Testis (tissue), 5 donors: ENCODE measurements at places on chromosomes 6 and 20. TPM values are rescaled to one million over a fixed set of nuclear protein-coding genes. Genes with fewer than 3 reads are reported as not detected.

LAMA4 gene
- total RNA-seq: 49.2 TPM

GRCh38 chr6:11384531-11385309, 152.3 kb upstream of the NEDD9 start:
- DNase-seq: no peak
- no peak overlapping the region for H3K27ac ChIP-seq
- no peaks in the 10 kb centered on the region for H3K36me3 ChIP-seq
- H3K27me3 ChIP-seq: no peaks in the 10 kb centered on the region
- no peak overlapping the region for H3K4me3 ChIP-seq

HTR1E gene
- total RNA-seq: 0.87 TPM

FUT9 gene
- total RNA-seq: 0.12 TPM

GRCh38 chr6:88482465-88482864, 316.3 kb upstream of the CNR1 start:
- H3K36me3 ChIP-seq: no peaks in the 10 kb centered on the region
- no peaks in the 10 kb centered on the region for H3K27me3 ChIP-seq

- DNase-seq: no peak
- no peaks in the 10 kb centered on the region for H3K4me1 ChIP-seq
- H3K4me3 ChIP-seq: no peak overlapping the region
- H3K36me3 ChIP-seq: no peaks in the 10 kb centered on the region
Observed at GRCh38 chr20:18909254-18909653, 95.7 kb downstream of the SCP2D1 start.

- no peaks in the 10 kb centered on the region for H3K27me3 ChIP-seq
- peaks cover 9% of the 10 kb centered on the region for H3K4me1 ChIP-seq
- H3K36me3 ChIP-seq: no peaks in the 10 kb centered on the region
- no peak overlapping the region for H3K4me3 ChIP-seq
- DNase-seq: no peak
- H3K27ac ChIP-seq: peak overlapping the region; percentile 99
Observed at GRCh38 chr6:145733810-145734209, 1.5 kb downstream of the EPM2A start.

SLC44A4 gene
- 1.2 TPM for total RNA-seq

- DNase-seq: peak; percentile 52
- H3K27me3 ChIP-seq: no peaks in the 10 kb centered on the region
- no peaks in the 10 kb centered on the region for H3K36me3 ChIP-seq
- H3K4me3 ChIP-seq: no peak overlapping the region
Observed at GRCh38 chr20:49701241-49701790, 12.4 kb downstream of the B4GALT5 start.

GRCh38 chr6:48136856-48137255, 25.9 kb upstream of the PTCHD4 start:
- H3K4me3 ChIP-seq: no peak overlapping the region
- no peak for DNase-seq
- H3K36me3 ChIP-seq: no peaks in the 10 kb centered on the region
- H3K4me1 ChIP-seq: no peaks in the 10 kb centered on the region
- no peak overlapping the region for H3K27ac ChIP-seq

FRK gene
- total RNA-seq: 1.5 TPM

OSER1 gene
- 79.0 TPM for total RNA-seq

GRCh38 chr6:39891976-39892375, 42.3 kb downstream of the MOCS1 start:
- no peak overlapping the region for H3K27ac ChIP-seq
- H3K36me3 ChIP-seq: no peaks in the 10 kb centered on the region

SALL4 gene
- total RNA-seq: 23.5 TPM

CENPW gene
- 16.0 TPM for total RNA-seq

- no peak overlapping the region for H3K4me3 ChIP-seq
- no peak overlapping the region for H3K27ac ChIP-seq
- no peaks in the 10 kb centered on the region for H3K36me3 ChIP-seq
- no peaks in the 10 kb centered on the region for H3K4me1 ChIP-seq
Observed at GRCh38 chr6:113375950-113376846, 480.9 kb upstream of the MARCKS start.

CST4 gene
- total RNA-seq: not detected

EDN3 gene
- 2.9 TPM for total RNA-seq

- no peaks in the 10 kb centered on the region for H3K4me1 ChIP-seq
- no peaks in the 10 kb centered on the region for H3K27me3 ChIP-seq
- H3K36me3 ChIP-seq: no peaks in the 10 kb centered on the region
- no peak for DNase-seq
Observed at GRCh38 chr6:169766232-169766631, 14.8 kb downstream of the ERMARD start.

- no peaks in the 10 kb centered on the region for H3K27me3 ChIP-seq
- H3K27ac ChIP-seq: no peak overlapping the region
- no peaks in the 10 kb centered on the region for H3K36me3 ChIP-seq
- no peaks in the 10 kb centered on the region for H3K4me1 ChIP-seq
- no peak for DNase-seq
Observed at GRCh38 chr20:43979576-43980105, 65.0 kb downstream of the TOX2 start.

GRCh38 chr6:41039060-41039998, at the start of gene UNC5CL:
UNC5CL (minus strand) TSS chr6:41039221; CDS start chr6:41035074, 4,147 bp downstream.
- no peaks in the 10 kb centered on the region for H3K27me3 ChIP-seq
- peak; percentile 49 for DNase-seq
- no peaks in the 10 kb centered on the region for H3K4me1 ChIP-seq
- H3K27ac ChIP-seq: no peak within 1 kb of the TSS
- no peaks in the 10 kb centered on the region for H3K36me3 ChIP-seq
- no peak within 1 kb of the TSS for H3K4me3 ChIP-seq

TTK gene
- 27.4 TPM for total RNA-seq

PRPH2 gene
- total RNA-seq: 6.0 TPM

DNA sequence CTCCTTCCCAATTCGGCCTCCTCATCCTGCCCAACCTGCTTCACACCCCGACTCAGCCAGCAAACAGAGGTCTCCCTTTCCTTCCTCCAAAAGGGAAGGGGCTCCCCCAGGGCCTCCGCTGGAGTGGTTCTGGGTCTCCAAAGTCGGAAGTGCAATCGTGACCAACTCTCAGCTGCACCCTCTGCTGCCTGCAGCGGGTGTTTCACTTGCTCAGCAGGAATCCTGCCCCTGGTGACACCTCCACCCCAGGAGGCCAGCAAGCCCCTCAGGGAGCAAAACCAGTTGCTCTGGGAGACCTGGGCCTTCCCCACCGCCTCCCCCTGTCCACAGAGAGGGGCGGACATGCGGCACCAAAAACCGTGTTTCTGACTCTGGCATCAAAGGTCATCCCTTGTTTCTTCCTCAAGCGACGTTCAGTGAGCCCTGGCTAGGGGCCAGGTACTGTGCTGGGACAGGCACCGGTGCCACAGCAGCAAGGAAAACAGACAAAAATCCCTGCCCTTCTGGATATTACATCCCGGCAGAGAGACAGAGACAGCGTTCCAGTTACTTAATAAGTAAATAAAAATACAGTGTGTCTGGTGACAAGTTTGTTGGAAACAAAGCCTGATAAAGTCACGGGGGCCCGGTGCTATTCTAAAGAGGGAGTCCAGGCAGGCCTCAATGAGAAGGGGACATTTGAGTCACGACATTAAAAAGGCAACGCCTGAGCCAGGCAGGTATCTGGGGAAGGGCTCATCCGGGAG, 219.0 kb downstream of the BMP7 start:
- DNase-seq: no peak
- no peaks in the 10 kb centered on the region for H3K27me3 ChIP-seq
- H3K36me3 ChIP-seq: no peaks in the 10 kb centered on the region
- no peaks in the 10 kb centered on the region for H3K4me1 ChIP-seq

- no peaks in the 10 kb centered on the region for H3K4me1 ChIP-seq
- H3K36me3 ChIP-seq: no peaks in the 10 kb centered on the region
- no peaks in the 10 kb centered on the region for H3K27me3 ChIP-seq
- no peak overlapping the region for H3K4me3 ChIP-seq
- no peak overlapping the region for H3K27ac ChIP-seq
Observed at GRCh38 chr6:113524826-113525225, 332.3 kb upstream of the MARCKS start.

- peak overlapping the region; percentile 69 for H3K4me3 ChIP-seq
- peak; percentile 15 for DNase-seq
- H3K36me3 ChIP-seq: no peaks in the 10 kb centered on the region
- peaks cover 18% of the 10 kb centered on the region for H3K4me1 ChIP-seq
Observed at GRCh38 chr6:112253498-112253840, 898 bp downstream of the LAMA4 start.

DNA sequence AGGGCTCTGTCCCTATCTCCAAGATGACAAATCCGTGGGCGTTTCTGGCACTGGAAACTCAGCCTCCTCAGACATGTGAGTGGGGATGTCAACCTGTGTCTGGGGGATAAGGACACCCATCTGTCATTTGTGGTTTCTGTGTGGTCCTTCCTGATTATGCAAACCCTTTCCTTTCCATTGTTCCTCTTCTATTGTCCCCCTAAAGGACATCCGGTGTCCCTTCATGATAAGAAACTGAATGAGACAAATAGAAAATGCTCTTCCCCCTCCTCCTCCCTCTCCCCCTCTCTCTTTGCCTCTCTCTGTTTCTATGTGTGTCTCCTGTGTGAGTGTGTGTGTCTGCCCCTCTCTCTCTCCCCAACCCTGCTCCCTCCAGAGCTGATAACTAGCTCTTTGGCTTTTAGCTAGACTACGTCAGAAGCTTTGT, 11.5 kb upstream of the GLP1R start:
- H3K36me3 ChIP-seq: no peaks in the 10 kb centered on the region
- no peaks in the 10 kb centered on the region for H3K27me3 ChIP-seq
- no peaks in the 10 kb centered on the region for H3K4me1 ChIP-seq
- H3K27ac ChIP-seq: no peak overlapping the region
- no peak overlapping the region for H3K4me3 ChIP-seq
- no peak for DNase-seq

DNA sequence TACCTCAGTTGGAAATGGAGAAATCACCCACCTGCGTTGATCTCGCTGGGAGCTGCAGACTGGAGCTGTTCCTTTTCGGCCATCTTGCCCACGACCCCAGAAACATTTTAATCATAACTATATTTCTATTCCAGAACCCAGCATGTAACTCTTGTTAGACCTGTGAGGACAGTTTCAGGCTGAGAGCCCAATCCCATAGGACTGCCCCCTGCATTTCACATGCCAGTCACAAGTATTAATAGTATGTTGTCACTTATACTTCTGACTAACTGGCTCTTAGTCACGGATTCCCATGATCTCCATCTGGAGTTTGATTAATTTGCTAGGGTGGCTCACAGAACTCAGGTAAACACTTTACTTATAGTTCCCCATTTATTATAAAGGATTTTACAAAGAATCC, 96.0 kb upstream of the PRND start:
- no peaks in the 10 kb centered on the region for H3K36me3 ChIP-seq
- no peaks in the 10 kb centered on the region for H3K27me3 ChIP-seq
- no peaks in the 10 kb centered on the region for H3K4me1 ChIP-seq
- H3K27ac ChIP-seq: no peak overlapping the region
- no peak for DNase-seq
- H3K4me3 ChIP-seq: no peak overlapping the region

LY6G6D gene
- total RNA-seq: not detected

C20orf204 gene
- 4.5 TPM for total RNA-seq

DNA sequence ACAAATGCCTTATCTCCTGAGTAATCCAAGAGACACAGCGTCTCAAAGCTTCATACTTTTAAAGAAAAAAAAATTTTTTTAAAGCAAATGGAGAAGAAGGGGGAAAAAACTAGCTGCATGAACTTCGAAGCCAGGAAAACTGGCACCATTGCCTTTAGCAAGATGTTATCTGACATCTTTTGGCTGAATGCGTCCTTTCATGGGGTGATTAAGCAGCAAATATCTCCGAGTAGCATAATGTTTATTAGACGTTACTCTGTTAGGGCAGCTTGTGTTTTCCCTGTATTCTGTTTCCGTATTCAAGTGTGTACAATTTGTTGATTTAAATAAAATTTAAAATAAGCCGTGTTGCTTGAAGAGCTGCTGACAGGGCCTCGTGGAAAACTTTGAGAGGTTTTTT, 76.5 kb upstream of the TSHZ2 start:
- DNase-seq: no peak
- H3K36me3 ChIP-seq: no peaks in the 10 kb centered on the region
- no peak overlapping the region for H3K27ac ChIP-seq
- no peaks in the 10 kb centered on the region for H3K4me1 ChIP-seq
- no peaks in the 10 kb centered on the region for H3K27me3 ChIP-seq
- no peak overlapping the region for H3K4me3 ChIP-seq

DNA sequence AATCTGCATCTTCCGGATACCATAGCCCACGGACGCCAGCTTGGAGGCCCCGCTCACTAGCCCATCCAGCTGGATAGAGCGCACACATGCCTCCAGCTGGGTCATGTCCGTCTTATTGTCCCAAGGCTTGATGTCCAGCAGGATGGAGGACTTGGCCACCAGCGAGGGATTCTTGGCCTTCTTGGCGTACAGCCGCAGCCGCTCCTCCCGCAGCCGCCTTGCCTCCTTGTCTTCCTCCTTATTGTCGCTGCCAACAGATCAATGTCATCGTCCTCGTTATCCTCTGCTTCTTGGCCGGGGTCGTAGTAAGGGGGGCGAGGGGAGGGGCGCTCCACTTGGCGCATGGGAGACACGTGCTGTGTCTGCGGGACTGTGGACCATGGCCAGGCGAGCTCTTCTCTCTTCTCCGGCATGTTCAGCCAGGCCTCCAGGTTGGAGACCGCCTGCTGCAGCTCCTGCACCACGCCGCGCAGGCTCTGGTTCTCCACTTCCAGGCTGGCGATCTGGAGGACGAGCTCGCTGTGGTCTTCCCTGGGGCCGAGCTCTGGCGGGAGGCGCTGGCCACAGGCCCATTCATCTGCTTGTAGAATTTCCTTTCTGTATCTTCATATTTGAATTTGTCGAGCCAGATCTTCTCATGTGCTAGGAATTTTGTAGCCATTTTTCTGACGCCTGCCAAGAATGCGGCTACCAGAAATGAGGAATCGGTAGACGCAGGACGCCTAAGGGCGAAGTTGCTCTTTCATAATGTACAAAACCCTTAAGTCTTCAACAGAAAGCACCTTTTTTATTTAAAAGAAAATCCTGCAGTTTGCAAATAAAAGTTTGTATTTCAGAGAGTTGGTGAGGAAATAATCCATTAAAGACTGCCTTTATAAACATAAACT, 60.1 kb upstream of the PTPRK start:
- H3K36me3 ChIP-seq: no peaks in the 10 kb centered on the region
- no peak overlapping the region for H3K4me3 ChIP-seq
- H3K27ac ChIP-seq: no peak overlapping the region
- H3K4me1 ChIP-seq: no peaks in the 10 kb centered on the region
- no peaks in the 10 kb centered on the region for H3K27me3 ChIP-seq

- no peak overlapping the region for H3K27ac ChIP-seq
- no peaks in the 10 kb centered on the region for H3K27me3 ChIP-seq
- H3K36me3 ChIP-seq: no peaks in the 10 kb centered on the region
- no peak for DNase-seq
Observed at GRCh38 chr6:54085541-54085940, 25.7 kb upstream of the MLIP start.

ME1 gene
- 32.9 TPM for total RNA-seq

DNA sequence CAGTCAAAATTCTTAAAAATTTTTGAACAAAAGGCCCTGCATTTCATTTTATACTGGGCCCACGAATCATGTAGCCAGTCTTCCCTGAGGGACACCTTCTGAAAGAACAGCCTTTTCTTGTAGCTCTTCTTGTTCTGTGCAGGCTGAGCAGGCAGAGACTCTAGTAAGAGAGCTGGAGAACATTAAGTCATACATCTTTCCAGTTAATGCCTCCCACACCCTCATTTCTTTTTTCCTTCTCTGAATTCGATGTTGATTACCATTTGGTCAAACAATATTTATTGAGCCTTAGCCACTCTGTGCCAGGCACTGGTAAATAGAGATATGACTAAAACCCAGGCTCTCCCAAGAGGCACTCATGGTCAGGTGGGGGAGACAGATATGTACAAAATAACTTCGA, 33.6 kb downstream of the METTL24 start:
- H3K27me3 ChIP-seq: peaks cover 4% of the 10 kb centered on the region
- H3K36me3 ChIP-seq: no peaks in the 10 kb centered on the region
- H3K27ac ChIP-seq: peak overlapping the region; percentile 37
- DNase-seq: no peak
- H3K4me1 ChIP-seq: peaks cover 7% of the 10 kb centered on the region
